ENCODE measurements at places on chromosomes 5 and 9.

- DNase-seq = no peak
Measured at GRCh38 chr5:5971203-5971602, 407.1 kb downstream of the MED10 start.

DNA sequence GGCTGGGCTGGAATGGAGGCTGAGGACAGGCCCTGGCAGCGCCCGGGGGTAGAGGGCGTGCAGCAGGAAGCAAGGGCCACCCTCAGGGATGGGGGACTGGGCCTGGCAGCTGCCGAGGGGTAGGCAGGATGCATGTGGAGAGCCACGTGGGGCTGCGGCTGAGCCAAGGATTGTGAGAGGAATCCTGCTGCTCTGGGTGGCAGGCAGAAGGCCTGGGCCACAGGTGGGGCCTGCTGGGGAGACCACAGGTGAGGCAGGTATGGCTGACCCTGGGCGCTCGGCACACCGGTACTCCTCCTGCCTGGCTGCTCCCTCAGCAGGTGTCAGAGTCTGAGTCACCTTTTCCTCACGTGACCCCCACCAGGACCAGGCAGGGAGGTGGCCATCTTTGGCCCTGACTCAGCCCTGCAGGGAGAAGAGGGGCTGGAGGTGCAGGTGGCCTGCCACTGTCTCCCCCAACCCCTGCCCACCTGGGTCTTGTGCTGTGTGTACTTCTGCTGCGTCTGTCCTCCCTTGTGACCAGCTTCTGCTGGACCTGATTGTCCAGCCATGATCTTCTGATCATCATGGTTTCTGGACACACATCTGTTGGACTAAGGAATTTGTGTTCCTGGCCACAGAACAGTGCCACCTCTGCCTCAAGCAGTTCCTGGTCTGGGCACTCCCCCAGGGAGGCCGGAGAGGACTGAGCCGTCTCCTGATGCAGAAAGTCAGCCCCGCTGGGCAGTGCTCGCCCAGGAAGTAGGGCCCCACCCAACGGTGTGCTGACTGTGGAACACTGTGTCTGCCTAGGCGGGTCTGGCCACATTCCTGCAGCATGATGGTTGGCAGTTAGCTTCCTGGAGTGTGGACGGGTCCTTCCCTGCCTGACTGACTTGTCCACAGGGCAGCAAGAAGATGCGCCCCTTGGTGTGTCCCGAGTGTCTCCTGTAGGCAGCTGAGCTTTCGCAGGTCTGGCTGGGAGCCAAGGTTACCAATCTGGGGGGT is 6.4 kb downstream of the ARRDC1 start:
- peak; percentile 57 for DNase-seq

DNA sequence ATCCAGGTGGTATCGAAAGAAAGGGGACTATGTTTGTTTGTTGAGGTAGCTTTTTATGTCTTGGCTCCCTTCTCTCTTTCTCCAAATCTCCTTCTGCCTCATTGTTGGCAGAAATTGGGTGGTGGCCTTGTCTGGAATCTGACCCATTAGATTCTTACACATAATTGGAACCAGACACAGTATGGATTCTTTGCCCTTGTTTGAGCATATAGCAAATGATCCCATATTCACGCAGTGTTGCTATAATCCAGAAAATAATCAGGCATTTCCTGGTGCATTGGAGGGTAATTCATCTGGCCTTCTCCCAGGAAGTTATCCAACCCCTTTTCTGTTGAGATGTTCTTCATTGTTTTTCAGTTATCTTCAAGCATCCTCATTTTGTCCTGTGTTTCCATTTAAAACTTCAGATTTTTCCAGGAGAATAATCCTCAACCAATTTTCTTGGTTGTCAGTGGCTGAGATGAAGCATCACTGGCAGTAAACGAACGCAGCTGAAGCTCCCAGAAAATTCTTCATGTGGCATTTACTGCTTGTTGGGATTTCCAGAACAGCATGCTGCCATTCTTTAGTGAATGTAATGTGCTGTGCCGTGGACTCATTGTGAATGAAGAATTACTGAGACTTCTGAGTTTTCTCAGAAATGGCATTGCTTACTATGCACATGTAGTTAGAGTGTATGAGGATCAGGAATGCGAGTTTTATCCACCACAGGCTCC is 70.5 kb upstream of the NTRK2 start:
- DNase-seq = no peak

GRCh38 chr5:87151547-87151946 is 116.1 kb upstream of the RASA1 start:
- no peak for DNase-seq

DNA sequence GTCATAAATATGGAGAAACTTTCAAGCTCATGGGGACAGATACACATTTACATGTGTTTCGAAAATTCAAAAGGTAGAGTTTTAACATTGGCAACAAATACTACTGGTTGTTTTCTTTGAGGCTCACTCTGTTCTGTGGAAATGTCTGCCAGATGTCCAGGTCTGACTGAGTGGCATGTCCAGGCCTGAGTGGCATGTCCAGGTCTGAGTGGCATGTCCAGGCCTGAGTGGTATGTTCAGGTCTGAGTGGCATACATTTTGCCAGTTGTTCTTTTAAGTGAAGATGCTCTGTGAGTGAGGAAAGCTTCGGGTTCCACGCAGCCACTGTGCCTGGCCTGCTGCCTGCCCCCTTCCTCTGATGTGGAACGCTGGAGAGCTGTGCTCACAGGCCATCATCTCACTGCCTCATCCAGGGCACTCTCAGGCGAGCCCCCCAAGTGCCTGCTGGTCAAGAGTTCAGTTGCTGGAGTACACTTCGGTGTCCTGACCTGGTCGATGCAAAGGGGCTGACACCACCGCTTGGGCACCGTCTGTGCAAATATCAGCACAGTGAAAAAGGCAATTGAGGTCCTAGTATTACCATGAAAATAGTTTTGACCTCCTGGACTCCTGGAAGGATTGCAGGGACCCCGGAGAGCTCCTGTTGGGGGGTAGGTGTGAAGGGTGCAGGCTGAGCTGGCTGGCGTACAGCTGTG is 89.9 kb downstream of the EHMT1 start:
- no peak for DNase-seq

GRCh38 chr9:133824106-133824801 is 86.1 kb upstream of the SARDH start:
- DNase-seq = no peak

- no peak for DNase-seq
Measured at GRCh38 chr5:113902917-113903660, 389.6 kb downstream of the YTHDC2 start.

DNA sequence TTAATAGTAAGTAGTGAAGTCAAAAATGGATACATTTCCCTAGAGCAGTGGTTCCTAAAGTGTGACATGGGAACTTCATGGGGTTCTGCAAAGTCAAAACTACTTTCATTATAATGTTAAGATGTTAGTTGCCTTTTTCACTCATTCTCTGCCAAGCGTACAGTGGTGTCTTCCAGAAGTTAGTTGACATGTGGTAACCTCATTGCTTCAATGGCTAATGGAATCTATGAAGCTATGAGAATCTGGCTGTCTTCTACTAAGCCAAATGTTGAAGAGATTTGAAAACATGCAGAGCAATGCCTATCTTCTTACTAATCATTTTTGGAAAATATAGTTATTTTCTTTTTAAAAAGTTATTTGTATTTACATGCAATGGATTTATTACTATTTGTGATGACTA is 111.8 kb downstream of the SLC12A2 start:
- DNase-seq = no peak

DNA sequence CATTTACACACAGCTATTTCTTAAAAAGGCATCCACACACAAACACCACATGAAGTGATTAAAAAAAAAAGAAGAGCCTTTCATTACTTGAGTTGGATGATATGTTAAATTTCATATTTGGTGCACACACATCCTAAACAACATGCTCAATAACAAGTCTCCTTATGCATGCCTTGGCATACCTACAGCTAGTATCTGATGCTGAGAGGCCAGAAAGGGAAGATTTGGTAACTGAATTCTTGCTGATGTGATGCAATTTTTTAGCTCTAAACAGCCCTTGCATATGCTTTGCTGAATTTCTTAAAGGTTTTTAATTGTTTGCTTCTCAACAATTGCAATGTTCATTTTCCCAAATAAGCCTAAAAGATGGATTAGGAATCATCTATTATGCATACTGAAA is 338.8 kb downstream of the ARL15 start:
- no peak for DNase-seq

DNA sequence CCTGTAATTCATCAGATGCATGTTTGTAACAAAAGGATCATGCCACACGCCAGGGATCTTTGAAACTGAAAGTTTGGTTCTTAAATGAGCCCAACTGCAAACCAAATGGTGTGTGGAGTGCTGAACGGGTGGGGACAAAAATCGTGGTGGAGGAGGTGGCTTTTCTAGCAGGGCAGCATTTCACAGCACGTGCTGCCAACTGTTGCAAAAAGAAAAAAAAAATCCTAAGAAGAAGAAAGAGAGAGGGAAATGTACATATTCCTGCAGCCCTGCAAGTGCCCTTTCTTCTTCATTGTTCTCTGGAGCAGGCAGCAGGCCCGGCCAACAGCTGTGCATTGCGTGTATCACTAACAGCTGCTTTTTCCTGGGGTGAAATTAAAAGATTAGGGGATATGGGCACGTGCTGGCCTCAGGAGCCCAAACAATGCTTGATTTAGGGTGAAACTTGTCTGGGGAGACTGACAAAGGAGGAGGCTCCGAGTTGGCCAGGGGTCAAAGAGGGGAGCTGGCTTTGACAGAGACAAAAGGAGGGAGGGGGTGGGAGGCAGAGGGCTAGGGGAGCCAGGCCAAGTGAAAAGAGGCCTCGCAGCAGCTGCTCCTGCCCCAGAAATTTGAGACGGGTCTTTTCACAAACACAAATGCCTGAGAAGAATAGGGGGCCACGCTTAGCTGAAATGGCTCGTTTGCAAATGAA is 73.0 kb downstream of the GADD45G start:
- no peak for DNase-seq

DNA sequence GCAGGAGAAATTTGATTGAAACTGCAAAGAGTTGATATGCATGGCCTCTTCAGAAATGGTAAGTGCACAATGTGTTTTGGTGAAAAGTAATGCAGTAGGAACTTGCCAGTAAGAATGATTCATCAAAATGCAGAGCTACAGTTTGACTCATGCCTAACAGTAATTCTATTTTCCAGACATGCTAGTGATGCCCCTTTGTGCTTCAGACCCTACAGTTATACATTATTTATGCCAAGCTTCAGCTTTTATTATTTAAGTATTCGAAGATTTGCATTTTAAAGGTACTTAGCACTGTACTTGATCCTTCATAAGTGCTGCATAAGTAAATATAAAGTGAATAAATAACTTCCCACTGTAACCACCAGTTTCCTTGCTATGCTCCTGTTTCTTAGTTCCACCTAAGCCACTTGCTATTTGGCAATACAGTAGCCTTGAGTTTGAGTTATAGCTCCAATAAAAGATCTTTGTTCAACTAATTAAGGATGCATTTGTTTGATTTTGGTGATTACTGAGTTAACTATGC is 3.6 kb upstream of the SPATA31E1 start:
- DNase-seq = no peak

DNA sequence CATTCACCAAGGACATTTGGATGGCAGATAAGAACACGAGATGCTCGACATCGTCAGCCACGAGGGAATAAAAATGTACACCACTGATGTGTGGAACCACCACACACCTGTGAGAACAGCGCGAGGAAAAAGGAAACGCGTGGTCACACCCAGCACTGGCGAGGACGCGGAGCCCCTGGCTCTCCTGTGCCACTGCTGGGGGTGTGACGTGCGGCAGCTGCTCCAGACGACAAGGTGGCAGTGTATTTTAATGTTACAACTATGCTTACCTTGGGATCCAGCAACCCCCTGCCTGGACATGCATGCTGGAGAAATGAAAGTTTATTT is 13.6 kb upstream of the CEP72 start:
- no peak for DNase-seq

GRCh38 chr5:168157141-168157540 is 134.3 kb upstream of the WWC1 start:
- DNase-seq = no peak

DNA sequence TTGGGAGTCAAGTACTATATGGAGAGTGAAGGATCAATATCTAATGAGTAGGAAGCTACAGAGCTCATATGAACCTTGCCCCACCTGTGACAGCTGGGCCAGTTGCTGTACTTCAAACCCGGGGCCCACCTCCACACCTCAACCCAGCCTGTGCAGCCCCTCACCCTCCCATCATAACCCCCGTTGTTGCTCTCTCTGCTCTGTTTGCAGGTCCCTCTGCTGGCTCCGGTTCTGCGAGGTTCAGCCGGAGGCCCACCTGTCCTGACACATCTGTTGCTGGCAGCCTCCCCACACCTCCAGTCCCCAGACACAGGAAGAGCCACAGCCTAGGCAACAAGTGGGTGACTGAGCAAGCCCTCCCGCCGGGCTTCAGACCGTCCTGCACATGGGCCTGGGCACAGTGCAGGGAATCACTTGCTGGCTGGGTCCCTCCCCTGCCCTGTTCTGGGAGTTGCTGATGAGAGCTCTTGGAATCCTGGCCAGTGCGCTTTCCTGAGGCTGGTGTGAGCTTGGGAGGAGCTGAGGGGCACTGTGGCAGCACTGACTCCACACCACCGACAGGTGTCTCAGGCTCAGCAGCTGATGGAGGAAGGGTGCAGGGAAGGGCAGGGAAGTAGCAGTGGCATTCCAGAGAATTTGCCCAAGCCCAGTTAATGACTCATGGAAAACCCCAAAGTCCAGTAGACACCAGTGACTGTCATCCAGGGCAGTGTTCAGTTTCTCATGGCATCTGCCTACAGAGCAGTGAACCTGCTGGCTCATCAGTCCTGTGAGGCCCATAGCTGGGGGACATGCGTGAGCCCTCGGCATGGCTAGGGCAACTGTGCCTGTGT is 69.5 kb upstream of the GARNL3 start:
- no peak for DNase-seq

DNA sequence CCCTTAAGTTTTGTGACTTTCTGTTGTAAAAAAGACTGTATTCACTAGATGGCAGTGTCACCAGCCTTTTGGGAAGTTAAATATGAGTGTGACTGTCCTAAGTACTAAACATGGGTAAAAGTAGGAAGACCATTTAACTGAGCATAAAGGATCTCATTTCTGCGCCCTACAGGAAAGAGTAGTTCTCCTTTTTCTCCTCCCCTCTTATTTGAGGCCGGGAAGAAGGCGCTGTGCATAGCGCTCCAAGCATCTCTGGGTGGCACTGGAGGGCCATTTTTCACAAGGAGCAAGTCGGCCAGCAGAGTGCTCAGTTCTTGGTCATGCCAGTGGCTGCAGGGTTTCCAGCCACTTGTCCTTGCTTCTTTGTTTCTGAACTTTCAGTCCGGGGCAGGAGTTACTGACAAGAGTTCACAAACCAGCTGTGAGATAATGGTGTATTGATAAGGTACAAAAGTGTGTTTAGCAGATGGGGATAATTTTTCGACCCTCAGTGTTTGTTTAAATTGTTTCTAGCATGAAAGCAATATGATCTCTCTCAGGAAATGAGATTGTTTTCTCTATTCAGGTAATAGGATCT is 227.6 kb upstream of the DMRT1 start:
- peak; percentile 34 for DNase-seq

- DNase-seq = peak; percentile 5
Measured at GRCh38 chr5:132180134-132180745, 47.4 kb downstream of the P4HA2 start.

- DNase-seq = no peak
Measured at GRCh38 chr9:78578072-78578471, 281.1 kb downstream of the PSAT1 start.

- DNase-seq = peak; percentile 50
Measured at GRCh38 chr5:119355685-119356611, at the start of gene TNFAIP8. TSS of gene TNFAIP8 (plus strand) at chr5:119356019. CDS start at chr5:119356091, 72 bp downstream.

Data from CD4-positive, alpha-beta T cell treated with Interleukin-2 at 100 ng/mL for 4 hours (primary cell).